ENCODE measurements at places on chromosomes 2 and 18.

DNA sequence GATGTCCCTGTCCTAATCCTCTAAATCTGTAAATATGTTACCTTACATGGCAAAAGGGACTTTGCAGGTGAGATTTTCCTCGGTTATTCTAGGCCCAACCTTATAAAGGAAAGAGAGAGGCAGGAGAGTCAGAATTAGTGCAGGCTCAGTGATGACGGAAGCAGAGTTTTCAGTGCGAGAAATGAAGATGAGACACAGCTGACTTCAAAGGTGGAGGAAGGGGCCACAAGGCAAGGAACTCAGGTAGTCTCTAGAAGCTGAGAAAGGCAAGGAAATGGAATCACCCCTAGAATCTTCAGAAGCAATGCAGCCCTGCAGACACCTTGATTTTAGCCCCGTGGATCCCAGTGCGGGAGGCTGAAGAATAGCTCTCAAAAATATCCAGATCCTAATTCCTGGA is 7.2 kb upstream of the LCLAT1 start:
- no peak for DNase-seq

- DNase-seq = no peak
Observed at GRCh38 chr2:130756053-130756873, 923 bp downstream of the AMER3 start.

DNA sequence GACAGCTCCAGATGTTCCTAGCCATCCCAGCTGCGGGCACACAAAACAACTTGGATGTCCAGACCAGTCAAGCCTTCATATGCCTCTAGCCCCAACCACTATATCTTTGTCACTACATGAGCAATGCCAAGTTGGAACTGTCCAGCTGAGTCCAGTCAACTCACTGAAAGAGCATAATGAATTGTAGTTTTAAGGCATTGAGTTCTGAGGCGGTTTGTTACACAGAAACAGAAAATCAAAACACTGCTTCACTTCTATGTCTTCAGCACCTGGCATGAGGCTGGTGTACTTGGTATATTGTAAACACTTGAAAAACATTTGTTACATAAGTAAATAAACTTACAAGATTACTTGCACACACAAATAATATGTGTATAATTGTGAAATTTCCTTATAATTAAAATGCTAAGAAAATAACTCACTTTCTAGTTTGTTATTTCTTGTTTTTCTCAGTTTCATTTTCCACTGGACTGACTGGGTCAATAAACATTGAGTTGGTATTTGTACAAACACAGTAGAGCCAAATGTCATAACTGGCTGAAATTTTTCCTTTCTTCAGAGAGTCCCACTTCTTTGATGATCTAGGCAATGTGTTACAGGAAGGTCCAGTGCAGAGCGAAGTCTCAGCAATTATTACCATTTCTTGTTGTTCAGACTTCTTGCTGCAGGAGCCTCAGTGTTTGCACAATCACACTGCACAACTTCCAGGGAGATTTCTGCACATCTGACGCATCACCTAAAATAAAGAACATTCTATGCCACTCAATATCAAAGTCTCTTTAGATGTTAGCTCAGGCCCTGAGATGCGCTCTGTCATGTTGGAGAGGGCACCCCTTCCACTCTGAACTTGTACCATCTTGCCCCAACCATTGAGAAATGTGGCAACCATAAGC is 38.2 kb upstream of the DPP4 start:
- no peak for DNase-seq

DNA sequence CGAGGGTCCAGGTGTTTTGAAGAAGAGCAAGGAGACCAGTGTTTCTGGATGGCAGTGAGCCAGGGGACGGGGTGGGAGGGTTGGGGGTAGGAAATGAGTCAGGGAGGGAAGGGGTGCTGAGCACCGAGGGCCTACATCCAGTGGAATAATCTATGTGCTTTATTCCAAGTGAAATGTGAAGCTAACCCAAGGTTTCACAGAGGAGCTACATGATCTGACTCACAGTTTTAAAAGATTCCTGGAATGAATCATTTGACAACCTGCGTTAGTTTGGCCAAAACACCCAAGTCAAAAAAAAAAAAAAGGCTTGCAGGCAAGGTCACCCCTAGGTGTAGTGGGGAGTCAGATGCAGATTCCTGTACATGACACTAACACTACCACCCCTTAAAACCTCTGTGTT is 419.7 kb upstream of the MEX3C start:
- no peak for DNase-seq

DNA sequence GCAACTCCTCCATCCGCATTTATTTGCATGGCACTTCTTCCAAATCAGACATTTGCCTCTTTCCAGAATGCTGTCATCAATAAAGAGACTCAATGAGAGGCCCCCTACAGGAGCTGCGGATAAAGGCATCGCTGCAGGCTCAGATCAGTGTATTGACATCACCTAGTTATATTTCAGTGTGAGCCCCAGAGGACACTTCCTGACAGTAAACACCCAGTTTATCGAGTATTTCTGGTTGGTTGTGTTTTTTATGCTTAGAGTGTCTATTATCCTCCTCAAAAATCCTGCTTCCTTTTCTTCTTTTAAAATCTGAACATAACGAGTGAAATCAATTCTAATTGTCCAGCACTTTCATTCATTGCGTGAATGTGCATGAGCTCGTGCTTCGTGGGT is 38.8 kb downstream of the NRP2 start:
- DNase-seq = no peak

DNA sequence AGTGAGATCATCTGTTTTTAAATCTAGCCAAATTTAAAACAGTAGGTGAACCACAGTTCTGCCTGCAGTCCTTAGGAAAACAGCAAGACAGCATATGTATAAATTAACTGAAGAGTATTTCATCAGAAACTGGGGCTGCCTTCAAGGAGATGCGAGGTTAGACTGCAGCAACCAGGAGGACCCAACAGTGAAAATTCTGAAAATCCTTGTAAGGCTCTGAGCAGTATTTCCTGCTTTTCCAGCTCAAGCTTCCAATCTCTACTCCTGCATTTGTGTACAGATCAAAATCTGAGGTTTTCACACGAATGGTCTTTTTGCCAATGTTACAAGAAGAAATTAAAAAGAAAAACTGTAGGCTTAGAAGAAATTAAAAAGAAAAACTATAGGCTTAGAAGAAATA is 43.7 kb downstream of the CERKL start:
- DNase-seq = no peak

- DNase-seq = no peak
Observed at GRCh38 chr2:159683817-159684216, 28.5 kb upstream of the MARCHF7 start.

- no peak for DNase-seq
Observed at GRCh38 chr2:16584824-16585540, 80.7 kb downstream of the CYRIA start.

- DNase-seq = no peak
Observed at GRCh38 chr2:201403880-201404279, 46.7 kb upstream of the FLACC1 start.

GRCh38 chr2:119476301-119477112 is 44.9 kb downstream of the TMEM37 start:
- DNase-seq = no peak

- DNase-seq = no peak
Observed at GRCh38 chr18:66219817-66220216, 384.1 kb downstream of the CDH19 start.

DNA sequence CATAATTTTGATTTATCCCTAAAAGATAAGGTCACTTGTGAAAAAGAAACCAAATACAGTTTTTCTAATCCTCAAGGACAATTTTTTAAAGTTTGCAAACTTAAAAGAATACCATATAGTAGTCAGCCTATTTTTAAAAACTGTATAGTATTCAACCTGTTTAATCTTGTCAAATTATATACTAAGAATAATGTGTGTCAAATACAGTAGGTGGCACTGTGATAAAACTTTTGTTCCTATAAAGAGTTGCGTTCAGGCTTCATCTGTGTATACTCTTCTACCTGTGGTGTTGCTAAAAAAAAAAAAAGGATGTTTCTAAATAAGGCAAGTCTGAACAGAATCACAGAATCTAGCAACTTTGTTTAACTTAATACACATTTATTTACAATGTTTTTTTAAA is 68.6 kb downstream of the CCDC138 start:
- DNase-seq = no peak

DNA sequence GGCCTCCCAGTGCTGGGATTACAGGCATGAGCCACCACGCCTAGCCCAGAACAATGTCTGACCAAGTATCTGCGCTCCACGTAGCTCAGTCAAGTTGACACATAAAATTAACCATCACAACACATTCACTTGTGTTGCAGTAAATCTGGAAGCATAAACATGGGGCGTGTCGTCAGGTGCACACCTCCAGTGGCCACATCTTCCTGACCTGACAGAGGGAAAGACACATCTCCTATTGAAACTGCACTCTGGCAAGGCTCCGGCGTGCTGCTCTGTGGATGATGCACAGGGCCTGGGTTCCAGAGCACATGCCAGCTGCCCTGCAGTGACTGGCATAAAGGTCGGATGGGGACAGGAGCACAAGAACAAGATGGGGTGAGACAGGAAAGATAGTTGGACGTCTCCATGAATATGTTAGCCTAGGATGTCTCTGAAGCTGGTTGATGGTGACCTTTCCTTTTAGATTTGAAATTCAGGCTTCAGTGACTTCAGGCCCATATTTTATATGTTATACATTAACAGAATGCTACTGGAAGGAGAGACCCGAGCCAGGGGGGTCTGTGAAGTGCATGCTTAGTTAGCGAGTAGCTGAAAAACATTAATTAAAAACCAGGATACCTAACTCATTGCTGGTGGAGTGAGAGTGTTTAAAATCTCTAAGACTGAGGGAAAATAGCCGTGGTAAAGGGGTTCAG is 10.9 kb downstream of the IMPA2 start:
- no peak for DNase-seq

DNA sequence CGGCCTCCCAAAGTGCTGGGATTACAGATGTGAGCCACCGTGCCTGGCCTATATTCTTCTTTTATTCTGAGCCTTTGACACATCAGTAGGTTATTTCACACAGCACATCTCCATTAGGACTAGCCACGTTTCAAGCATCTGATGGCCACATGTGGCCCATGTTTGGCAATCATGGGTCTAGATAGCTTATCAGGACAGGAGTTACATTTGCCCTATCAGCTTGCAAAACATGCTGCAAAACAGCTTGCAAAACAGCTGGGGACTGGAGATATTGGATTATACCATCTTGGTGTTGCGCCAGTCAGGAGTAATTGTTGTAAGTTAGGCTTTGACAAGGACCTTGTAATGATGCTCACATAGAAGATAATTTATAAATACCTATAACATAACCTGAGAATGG is 94.9 kb downstream of the GBX2 start:
- DNase-seq = no peak

DNA sequence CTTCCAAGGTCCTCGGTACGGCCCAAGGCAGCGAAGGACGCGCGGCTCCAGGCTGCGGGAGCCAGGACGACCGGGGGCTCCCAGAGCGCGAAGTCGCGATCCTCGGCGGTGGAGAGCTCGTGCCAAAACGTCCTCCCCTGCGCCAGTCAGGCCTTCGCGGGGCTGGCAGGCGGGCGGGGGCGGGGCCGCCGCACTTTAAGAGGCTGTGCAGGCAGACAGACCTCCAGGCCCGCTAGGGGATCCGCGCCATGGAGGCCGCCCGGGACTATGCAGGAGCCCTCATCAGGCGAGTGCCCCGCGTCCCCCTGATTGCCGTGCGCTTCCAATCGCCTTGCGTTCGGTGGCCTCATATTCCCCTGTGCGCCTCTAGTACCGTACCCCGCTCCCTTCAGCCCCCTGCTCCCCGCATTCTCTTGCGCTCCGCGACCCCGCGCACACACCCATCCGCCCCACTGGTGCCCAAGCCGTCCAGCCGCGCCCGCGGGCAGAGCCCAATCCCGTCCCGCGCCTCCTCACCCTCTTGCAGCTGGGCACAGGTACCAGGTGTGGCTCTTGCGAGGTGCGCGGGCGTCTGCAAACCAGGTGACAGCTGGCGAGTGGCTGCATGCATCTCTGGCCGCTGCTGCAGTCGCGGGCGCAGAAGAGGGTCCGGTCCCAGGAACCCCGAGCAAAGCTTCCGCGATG is at the start of gene CIDEA:
TSS of gene CIDEA (plus strand) at position 226 of the 684 bp plus-strand sequence. CDS start at position 249, 23 bp downstream.
- no peak for DNase-seq

GRCh38 chr2:163669506-163669905 is 66.3 kb downstream of the FIGN start:
- no peak for DNase-seq

DNA sequence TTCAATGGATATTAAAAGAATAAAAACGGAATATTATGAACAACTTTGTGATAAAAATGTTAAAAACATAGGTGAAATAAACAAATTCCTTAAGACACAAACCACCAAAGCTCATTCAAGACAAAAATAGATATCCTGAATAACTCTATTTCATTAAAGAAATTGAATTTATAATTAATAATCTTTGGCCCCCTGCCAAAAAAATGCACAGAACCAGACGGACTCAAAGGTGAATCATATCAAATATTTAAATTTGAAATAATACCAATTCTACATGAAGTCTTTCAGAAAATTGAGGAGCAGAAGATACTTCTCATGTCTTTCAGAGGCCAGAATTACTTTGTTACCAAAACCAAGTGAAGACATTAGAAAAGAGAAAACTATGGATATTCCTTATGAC is 128.3 kb upstream of the KLHL29 start:
- no peak for DNase-seq

GRCh38 chr2:159748089-159748488 is 35.8 kb downstream of the MARCHF7 start:
- DNase-seq = no peak

GRCh38 chr2:228401065-228401912 is 219.8 kb upstream of the SPHKAP start:
- no peak for DNase-seq

GRCh38 chr18:60936101-60936500 is 397.1 kb upstream of the CDH20 start:
- DNase-seq = no peak

DNA sequence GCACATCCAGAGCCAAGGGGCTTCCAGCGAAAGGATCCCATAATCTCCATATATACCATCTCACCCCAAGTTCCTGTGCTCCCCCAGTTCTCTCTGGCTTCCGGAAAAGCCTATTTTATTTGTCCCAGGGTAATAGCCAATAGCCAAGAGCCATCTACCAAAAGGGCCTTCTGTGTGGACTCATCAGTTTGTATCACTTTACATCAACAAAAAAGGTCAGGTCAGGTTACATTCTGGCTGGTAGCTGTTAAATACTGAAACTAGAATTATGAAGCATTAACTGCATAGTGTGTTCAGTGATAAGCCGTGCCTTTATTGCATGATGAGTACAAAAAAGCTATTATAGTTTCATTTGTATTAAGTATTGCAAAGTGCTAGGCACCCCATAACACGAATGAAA is 223.7 kb downstream of the IRS1 start:
- no peak for DNase-seq

DNA sequence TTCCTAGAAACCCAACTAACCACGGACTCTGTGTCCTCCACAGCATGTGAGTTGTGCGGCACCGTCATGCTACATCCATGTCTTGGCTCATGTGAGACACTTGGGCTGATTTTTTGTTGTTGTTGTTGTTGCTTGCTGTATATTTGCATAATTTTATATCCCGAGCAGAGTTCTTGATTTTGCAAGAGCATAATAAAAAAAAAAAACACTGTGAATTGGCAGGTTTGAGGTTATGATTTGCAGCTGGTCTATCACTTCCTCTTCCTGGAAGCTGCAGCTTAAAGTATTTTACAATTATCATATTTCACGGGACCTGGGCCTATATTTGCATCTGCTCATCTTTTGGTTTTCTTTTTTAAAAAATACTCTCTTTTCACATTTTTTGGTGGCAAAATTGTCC is 142.3 kb upstream of the NRP2 start:
- no peak for DNase-seq
